ENCODE measurements at places on chromosomes 12 and 14. TPM values are rescaled to one million over a fixed set of nuclear protein-coding genes. Genes with fewer than 3 reads are reported as not detected.

DNA sequence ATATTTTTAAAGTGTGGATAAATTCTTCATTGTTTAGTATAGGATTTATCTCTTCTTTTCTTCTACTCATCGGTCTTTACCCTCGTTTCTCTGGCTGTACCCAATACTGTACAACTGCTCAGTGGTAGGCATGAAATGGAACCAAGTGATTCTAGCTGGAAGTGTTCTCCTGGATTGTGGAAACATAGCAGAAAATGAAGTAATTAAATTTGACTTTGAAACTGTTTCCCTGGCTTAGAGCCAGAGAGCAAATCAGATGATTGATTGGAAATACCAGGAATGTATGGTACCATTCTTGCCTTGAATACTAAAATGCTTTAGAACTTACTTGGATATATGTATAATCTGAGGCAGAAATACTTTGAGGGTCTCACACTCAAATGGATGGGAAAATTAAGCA, 292.3 kb downstream of the ERC1 start:
- H3K4me3 ChIP-seq: no peak overlapping the region
- no peak for DNase-seq
- no peaks in the 10 kb centered on the region for H3K4me1 ChIP-seq
- no peak overlapping the region for H3K27ac ChIP-seq
- no peaks in the 10 kb centered on the region for H3K27me3 ChIP-seq

The RNASE3 gene
- total RNA-seq: not detected

- no peak for DNase-seq
- H3K4me1 ChIP-seq: no peaks in the 10 kb centered on the region
- no peak overlapping the region for H3K4me3 ChIP-seq
- H3K27ac ChIP-seq: no peak overlapping the region
Observed at GRCh38 chr12:38456537-38457120, 140.1 kb downstream of the ALG10B start.

The KLHL33 gene
- 0.07 TPM for total RNA-seq

The VTI1B gene
- 63.9 TPM for total RNA-seq

The CACNA1C gene
- 0.25 TPM for total RNA-seq

DNA sequence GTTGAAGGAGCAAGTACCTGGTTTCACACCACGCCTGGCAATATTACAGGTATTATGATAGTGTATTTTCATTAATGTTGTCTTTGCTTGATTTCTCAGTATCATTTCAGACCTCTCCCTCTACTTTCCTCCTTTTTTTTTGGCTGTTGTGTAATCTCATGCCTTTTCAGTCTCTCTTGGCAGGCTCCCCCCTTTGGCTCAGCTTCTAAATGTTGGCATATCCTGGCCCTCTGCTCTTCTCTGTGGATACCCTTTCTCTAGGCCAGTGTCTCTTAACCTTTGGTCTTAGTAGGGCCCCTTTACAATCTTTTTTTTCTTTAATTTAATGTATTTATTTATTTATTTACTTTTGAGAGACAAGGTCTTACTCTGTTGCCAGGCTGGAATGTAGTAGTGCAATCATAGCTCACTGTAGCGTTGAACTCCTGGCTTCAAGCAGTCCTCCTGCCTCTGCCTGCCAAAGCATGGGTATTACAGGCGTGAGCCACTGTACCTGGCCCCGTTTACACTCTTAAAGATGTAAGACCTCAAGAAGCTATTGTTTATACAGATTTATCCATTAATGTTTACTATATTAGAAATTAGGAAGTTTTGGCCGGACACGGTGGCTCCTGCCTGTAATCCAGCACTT, 12.8 kb downstream of the MTHFD1 start:
- H3K4me1 ChIP-seq: no peaks in the 10 kb centered on the region
- H3K27me3 ChIP-seq: no peaks in the 10 kb centered on the region
- H3K36me3 ChIP-seq: no peaks in the 10 kb centered on the region
- no peak for DNase-seq

DNA sequence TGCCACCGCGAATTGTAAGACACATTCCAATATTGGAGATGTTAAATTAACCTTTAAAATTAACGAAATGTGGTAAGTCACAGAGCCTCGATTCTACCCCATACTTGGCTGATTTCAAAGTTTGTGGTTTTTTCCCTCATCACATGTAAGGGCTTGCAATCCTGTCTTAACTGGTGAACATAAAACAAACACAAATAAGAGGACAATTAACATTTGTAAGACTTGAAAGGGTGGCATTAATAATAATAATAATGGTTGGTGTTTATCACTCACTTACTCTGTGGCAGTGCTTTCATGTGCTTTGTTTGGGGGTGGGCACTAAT, 26.6 kb downstream of the PPFIBP1 start:
- H3K27me3 ChIP-seq: peaks cover 8% of the 10 kb centered on the region
- H3K36me3 ChIP-seq: no peaks in the 10 kb centered on the region
- no peak overlapping the region for H3K27ac ChIP-seq
- no peaks in the 10 kb centered on the region for H3K4me1 ChIP-seq
- DNase-seq: no peak

DNA sequence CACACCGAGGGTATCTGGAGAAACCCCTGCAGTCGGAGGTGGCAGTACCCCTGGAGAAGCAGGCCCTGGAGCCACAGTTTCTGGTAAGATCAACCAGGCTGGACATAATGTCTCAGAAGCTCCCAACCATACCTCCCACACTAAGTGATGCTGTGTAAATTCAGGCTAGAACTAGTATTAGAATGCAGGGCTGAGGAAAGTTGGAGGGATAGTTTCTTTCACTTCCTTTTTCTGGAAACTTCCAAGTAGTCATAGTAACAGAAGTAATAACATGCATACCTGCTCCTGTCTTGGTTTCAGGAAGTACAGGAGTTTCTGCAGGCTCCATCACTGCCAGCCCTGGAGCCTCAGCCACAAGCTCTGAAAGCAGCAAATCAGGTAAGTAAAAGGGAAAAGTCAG, 228.1 kb upstream of the CNTN1 start:
- no peaks in the 10 kb centered on the region for H3K27me3 ChIP-seq
- no peak for DNase-seq
- H3K4me1 ChIP-seq: no peaks in the 10 kb centered on the region
- H3K36me3 ChIP-seq: no peaks in the 10 kb centered on the region
- H3K4me3 ChIP-seq: no peak overlapping the region

The KLRF1 gene
- total RNA-seq: 0.95 TPM

DNA sequence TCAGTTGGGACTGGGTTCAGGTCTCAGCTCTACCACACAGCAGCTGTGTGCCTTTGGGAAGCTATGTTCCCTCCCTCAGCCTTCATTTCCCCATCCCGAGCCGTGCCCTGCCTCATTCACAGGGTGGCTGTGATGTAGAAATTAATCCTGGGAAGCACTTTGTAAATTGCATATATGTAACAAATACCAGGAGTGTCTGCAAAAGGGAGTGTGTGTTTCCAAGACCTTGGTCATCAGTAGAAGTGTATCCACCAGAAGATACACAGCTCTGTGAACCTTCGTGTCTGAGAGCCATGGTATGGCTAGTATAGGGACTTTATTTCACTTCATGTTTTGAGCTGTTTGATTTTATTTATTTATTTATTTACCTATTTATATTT, 26.1 kb downstream of the ALDH2 start:
- no peak for DNase-seq
- no peak overlapping the region for H3K4me3 ChIP-seq
- no peaks in the 10 kb centered on the region for H3K4me1 ChIP-seq
- no peak overlapping the region for H3K27ac ChIP-seq
- H3K36me3 ChIP-seq: no peaks in the 10 kb centered on the region

DNA sequence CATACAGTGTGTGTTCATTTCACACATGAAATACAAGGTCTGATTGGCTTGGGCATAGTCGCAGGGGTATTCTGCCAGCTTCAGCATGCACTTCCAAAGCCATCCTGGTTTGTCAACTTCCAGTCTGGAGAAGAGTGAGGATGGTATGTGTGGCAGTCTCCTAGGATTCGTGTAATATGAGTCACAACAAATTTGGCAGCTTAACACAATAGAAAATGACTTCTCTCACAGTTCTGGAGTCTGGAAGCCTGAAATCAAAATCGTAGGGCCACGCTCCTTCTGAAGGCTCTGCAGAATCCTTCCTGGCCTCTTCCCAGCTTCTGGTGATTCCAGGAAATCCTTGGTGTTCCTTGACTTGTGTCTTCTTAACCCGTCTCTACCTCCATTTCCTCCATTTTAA, 167.5 kb downstream of the PPM1H start:
- no peaks in the 10 kb centered on the region for H3K27me3 ChIP-seq
- no peaks in the 10 kb centered on the region for H3K4me1 ChIP-seq
- no peak overlapping the region for H3K27ac ChIP-seq
- DNase-seq: no peak
- no peak overlapping the region for H3K4me3 ChIP-seq

GRCh38 chr14:74652541-74652940, 40.5 kb upstream of the LTBP2 start:
- no peak overlapping the region for H3K4me3 ChIP-seq
- no peaks in the 10 kb centered on the region for H3K27me3 ChIP-seq
- no peak overlapping the region for H3K27ac ChIP-seq
- H3K4me1 ChIP-seq: no peaks in the 10 kb centered on the region
- H3K36me3 ChIP-seq: peaks cover 2% of the 10 kb centered on the region

The TMEM121 gene
- 6.7 TPM for total RNA-seq

The SLCO1B1 gene
- total RNA-seq: not detected

DNA sequence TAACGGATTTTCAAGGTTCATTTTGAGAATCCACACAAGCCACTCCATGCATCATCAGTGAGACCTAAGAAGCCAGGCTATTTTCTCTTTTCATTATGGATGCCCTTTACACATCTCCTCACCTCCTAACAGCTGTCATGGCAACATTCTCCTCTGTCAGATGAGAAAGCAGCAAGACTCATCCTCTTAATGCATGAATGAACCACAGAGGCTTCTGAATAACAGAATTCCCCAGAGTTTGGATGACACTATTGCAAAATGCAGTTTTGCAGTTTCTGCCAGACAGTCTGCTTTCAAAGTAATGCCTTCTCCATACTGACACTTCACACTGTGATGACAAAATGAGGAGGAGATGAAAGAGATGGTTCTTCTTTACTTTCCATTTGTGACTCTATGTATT, 286.7 kb upstream of the GRIP1 start:
- no peak overlapping the region for H3K4me3 ChIP-seq
- H3K27me3 ChIP-seq: no peaks in the 10 kb centered on the region
- no peaks in the 10 kb centered on the region for H3K36me3 ChIP-seq
- no peak overlapping the region for H3K27ac ChIP-seq

DNA sequence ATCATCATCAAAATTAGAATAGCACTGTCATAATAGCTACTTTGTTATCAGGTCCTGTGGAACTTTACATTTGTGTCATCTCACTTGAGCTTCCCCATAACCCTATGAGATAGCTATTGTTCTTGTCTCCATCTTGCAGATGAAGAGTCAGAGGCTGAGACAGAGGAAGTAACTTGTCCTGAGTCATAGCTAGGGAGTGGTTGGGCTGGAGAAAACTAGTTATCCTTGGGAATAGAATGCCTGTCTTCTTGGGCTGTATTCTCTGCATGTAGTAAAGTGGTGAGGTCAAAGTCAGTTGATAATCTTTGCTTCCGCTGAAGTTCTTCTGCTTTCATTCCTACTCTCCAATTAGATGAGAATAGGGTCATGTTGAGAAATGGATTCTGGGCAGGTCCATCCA, 117.0 kb downstream of the SMOC1 start:
- H3K36me3 ChIP-seq: no peaks in the 10 kb centered on the region
- no peak overlapping the region for H3K4me3 ChIP-seq
- H3K27me3 ChIP-seq: peaks cover 14% of the 10 kb centered on the region
- DNase-seq: no peak
- H3K27ac ChIP-seq: no peak overlapping the region

GRCh38 chr12:1534748-1535147, 59.6 kb downstream of the FBXL14 start:
- peaks cover 41% of the 10 kb centered on the region for H3K4me1 ChIP-seq
- no peak overlapping the region for H3K27ac ChIP-seq
- H3K36me3 ChIP-seq: no peaks in the 10 kb centered on the region
- DNase-seq: no peak

The CCNT1 gene
- total RNA-seq: 103 TPM

DNA sequence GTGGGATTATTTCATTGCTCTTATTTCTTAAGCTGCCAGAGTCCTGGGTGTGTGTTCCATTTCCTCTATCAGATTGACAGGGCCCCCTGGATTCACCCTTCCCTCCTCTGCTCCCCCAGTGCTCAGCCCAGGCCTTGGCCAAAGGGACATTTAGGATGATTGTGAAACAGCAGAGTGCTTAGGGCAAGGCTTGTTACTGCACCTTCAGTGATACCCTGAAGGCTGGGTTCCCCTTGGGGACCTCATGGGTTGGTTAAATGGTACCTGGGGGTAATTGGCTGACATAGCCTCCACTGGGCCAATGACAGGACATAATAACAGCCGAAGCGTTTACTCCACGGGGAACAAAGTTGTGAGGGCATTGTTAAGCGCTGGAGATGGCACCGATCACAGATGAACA, 1.3 kb upstream of the KRT72 start:
- peaks cover 42% of the 10 kb centered on the region for H3K4me1 ChIP-seq
- no peak overlapping the region for H3K27ac ChIP-seq
- DNase-seq: no peak
- peaks cover 15% of the 10 kb centered on the region for H3K27me3 ChIP-seq

The LTBR gene
- not detected for total RNA-seq

DNA sequence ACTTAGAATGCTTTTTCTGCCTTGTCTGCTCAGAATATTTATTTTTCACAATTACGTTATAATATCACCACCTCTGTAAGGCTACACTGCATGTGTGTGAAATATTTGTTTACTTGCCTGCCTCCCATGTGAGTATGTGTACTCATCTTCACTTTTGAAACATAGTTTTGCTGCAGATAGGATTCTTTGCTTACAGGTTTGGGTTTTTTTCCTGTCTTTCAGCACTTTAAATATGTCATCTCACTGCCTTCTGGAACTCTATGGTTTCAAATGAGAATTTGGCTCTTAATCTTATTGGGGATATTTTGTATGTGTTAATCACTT, 10.9 kb downstream of the G2E3 start:
- H3K4me3 ChIP-seq: no peak overlapping the region
- no peaks in the 10 kb centered on the region for H3K27me3 ChIP-seq
- no peaks in the 10 kb centered on the region for H3K36me3 ChIP-seq
- DNase-seq: no peak

The PMCH gene
- total RNA-seq: 0.76 TPM

DNA sequence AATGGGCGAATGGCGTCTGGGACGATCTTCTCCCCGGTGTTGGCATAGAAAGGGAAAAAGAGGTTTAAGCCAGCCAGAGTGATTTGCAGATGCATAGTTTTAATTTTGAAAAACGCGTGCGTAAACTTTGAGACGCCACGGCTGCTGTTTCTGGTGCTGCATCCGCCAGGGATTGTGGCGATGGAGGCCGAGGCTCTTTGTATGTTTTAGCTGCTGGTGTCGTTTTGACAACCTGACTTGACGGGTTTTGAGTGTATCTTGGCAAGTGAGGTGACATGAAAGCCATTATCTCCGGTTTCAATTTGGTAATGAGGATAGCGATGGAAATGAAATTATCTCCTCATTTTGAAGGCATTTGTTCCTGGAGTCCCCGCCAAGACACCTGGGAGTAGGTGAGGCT, 1.6 kb downstream of the PTGDR start:
- H3K4me3 ChIP-seq: peak overlapping the region; percentile 60
- no peak overlapping the region for H3K27ac ChIP-seq
- H3K4me1 ChIP-seq: peaks cover 52% of the 10 kb centered on the region
- DNase-seq: no peak
- no peaks in the 10 kb centered on the region for H3K36me3 ChIP-seq
- peaks cover 13% of the 10 kb centered on the region for H3K27me3 ChIP-seq

The SMCO2 gene
- total RNA-seq: not detected

- no peaks in the 10 kb centered on the region for H3K4me1 ChIP-seq
- peaks cover 14% of the 10 kb centered on the region for H3K27me3 ChIP-seq
- DNase-seq: no peak
- H3K27ac ChIP-seq: no peak overlapping the region
Observed at GRCh38 chr14:58167057-58167456, 15.0 kb upstream of the ARMH4 start.

- H3K36me3 ChIP-seq: no peaks in the 10 kb centered on the region
- no peaks in the 10 kb centered on the region for H3K4me1 ChIP-seq
- DNase-seq: no peak
- H3K27me3 ChIP-seq: no peaks in the 10 kb centered on the region
- no peak overlapping the region for H3K4me3 ChIP-seq
Observed at GRCh38 chr12:107864235-107864634, 89.7 kb downstream of the ASCL4 start.

Data from T-cell (primary cell).